Stimulated activated CD8-positive, alpha-beta memory T cell treated with anti-CD3 and anti-CD28 coated beads, Interleukin-7, amount 100 ng/mL, for 4 hours (primary cell): ENCODE measurements at places on chromosomes 4 and X.

GRCh38 chr4:52979020-52979419, 116.9 kb downstream of the RASL11B start:
- DNase-seq: no peak

DNA sequence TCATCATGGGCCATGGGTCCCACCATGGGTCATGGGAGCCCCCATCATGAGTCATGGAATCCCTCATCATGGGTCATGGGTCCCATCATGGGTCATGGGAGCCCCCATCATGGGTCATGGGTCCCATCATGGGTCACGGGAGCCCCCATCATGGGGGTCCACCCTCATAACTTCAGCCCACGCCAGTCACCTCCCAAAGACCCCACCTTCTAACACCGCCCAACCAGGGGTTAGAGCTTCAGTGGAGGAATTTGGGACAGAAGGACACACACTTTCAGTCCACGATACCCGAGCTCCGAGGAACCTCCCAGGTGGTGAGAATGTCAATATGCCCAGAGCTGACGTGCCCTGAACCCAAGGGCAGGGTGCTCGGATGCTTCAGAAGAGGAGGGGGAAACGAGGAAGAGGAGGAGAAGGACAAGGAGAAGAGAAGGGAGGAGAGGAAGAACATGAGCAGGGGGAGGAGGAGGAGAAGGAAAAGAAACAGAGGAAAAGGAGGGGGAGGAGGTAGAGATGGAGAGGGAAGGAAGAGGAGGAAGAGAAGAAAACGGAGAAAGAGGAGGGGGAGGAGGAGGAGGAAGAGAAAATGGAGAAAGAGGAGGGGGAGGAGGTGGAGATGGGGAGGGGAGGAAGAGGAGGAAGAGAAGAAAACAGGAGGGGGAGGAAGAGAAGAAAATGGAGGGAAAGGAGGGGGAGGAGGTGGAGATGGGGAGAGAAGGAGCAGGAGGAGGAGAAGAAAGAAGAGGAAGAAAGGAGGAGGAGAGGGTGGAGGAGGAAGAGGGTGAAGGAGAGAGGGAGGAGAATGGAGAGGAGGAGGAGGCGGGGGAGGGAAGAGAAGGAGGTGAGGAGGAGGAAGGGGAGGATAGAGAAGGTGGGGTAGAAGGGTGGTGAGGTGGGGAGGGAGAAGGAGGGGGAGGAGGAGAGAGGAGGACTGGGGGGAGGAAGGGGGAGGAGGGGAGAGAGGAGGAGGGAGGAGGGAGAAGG, 17.7 kb downstream of the IL3RA start:
- no peak for DNase-seq

DNA sequence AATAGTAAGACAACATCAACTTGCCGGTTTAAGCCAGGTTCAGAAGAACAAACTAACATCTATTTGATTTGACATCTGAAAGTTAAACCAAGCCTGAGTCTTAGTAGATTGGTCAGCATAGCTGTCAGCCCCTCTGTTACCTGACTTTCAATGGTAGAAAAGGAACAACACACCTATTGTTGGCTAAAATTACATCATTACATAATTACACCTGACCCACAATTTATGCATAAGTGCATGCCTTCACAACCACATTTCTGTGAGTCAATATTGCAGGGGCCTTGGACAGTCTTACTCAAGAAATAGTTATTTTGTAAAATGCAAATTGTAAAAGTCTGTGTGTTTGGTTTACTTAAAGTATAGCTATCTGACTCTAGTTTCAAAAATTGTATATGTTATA, 36.2 kb downstream of the EGFL6 start:
- no peak for DNase-seq

- DNase-seq: no peak
Observed at GRCh38 chr4:13285336-13285735, 198.8 kb downstream of the RAB28 start.

GRCh38 chrX:136781180-136781797, 557 bp upstream of the ARHGEF6 start:
- no peak for DNase-seq
